Naive thymus-derived CD4-positive, alpha-beta T cell (primary cell): ENCODE measurements at places on chromosomes 16 and 17. TPM values are rescaled to one million over a fixed set of nuclear protein-coding genes. Genes with fewer than 3 reads are reported as not detected.

The CSH1 gene
- total RNA-seq: 11.3 TPM

The GRAP gene
- 45.6 TPM for total RNA-seq

- DNase-seq: no peak
Measured at GRCh38 chr17:40841246-40841645, 18.8 kb upstream of the KRT10 start.

- DNase-seq: no peak
Measured at GRCh38 chr16:71188956-71189712, 41.4 kb downstream of the HYDIN start.

The HBA1 gene
- total RNA-seq: not detected in 2 replicates

DNA sequence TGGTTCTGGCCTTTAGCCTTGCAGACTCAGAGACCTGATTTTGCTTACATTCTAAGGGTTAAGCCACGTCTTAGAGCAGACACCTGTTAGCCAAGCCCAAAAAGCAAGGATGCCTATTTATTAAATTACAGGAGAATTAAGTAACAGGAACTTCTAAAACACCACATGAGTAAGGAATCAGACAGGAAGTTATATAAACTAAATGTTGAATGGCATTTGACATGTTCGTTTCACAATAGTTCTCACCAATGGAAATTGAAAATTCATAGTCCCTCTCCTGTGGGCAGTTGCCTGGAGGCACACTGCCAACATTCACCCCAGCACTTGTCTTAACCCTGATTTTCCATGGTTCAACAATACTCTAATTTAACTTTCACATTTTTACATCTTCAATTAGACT, 9.0 kb downstream of the KRTAP9-7 start:
- DNase-seq: no peak

DNA sequence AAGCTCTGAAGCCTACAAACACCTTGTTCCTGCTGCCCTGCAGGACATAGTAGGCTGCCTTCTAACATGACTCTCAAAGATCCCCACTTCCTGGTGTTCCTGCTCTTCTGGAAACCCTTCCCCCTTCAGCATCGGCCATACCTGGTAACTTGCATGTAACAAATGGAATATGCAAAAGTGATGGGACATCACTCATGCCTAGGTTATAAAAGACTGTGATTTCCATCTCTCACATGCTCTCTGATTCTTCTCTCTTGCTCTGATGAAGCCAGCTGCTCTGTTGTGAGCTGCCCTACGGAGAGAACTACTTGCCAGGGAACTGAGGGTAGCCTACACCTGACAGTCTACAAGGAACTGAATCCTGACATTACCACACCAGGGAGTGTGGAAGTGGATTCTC, 72.9 kb upstream of the IRX6 start:
- DNase-seq: no peak

DNA sequence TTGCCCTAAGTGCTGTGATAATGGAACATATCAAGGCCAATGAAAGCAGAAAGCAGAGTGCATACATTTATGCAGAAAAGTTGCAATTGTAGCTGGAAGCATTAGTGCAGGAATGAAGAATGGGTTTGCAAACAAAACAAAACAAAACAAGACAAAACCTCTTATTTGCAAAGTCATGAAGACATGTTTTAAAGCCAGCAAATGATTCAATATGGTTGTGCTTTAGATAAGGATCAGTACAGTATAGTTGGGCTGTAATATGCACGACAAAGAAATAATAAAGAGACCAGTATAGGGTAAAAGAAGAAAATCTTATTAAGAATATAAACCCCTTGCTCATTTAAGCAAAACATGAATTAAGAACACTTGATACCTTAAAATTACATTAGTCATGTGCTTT, 398.1 kb downstream of the KIF2B start:
- no peak for DNase-seq

The FDXR gene
- total RNA-seq: 13.6 TPM
